ENCODE measurements at places on chromosomes 1 and 21.
A peak's percentile ranks its signal among the peaks of the same experiment; 100 is the strongest.

DNA sequence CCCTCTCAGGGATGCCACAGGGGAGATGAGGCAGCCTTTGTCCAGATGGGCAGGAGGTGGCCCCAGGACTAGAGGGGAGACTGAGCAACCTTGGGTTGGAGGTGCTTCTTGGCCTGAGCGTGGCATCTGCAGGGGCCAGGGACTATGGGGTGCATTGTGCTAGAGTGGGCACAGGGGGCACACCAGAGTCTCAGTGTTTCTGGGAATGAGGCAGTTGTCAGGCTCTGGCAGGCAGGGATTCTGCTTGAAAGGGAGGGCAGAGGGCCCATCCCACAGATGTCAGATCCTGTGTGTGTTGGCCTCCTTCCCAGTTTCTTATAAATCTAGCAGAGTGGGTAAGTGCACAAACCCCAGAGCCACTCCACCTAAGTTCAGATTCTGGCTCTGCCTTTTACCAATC lies 13.7 kb downstream of the LGR6 start:
- DNase-seq: no peak

DNA sequence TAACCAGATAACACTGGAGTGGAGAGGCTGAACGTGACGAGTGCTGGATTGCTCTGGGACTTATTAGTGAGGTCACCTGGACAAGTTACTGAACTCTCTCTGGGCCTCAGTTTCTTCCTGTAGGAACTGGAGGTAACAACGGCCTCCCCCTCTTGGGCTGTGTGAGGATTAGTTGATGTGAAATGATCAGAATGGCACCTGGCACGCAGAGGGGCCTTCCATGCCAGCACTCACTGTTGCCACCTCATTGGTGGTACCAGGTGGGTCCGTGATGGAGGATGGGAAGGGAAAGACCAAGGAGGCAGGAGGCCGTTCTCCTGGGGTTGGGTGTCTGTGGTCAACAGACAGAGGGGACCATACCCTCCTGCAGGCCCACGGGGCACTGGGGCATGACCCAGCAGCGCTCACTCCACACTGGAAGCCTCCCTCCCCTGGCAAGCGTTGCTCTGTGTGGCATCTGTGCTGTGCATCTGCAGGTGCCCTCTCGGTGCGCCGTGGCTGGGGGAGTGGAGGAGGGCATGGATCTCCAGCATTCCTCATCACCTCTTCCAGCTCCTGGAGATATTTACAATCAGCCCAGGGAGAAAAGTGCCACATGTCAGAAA lies 349.5 kb upstream of the VAMP3 start:
- no peak for DNase-seq

DNA sequence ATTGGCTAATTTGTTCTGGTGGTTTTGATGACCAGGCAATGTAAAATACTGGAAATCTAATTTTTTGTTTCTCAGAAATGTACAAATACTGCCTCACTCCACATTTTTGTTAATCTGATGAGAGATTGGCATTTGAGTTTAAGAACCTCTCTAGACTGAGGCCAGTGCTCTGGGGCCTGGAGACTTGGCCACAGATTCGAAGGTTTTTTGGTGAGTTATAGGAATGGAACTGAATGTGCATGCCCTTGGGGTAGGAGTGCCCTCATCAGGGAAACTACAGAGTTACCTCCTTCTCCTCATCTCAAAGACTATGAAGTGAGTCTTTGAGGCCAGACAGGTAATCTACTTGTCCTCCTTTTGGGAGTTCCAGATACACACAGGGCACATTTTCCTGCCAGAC lies 347.9 kb downstream of the LTN1 start:
- no peak for DNase-seq

DNA sequence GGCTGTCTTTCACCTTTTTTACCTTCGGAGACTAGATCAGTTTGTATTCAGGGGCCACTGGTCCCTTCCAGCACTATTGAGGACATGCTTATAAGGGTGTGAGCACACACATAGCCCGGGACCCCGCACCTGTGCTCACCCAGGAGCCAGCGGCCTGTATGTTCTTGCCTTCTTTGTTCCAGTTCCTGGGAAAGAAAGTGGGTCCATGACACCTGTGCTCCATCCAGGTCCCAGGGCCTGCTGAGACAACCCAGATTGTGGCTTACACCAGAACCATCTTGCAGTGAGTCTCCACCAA lies 207.8 kb downstream of the TOMM20 start:
- no peak for DNase-seq

- no peak for DNase-seq
These were observed 42.9 kb downstream of the ABCG1 start for GRCh38 chr21:42261829-42262200.

DNA sequence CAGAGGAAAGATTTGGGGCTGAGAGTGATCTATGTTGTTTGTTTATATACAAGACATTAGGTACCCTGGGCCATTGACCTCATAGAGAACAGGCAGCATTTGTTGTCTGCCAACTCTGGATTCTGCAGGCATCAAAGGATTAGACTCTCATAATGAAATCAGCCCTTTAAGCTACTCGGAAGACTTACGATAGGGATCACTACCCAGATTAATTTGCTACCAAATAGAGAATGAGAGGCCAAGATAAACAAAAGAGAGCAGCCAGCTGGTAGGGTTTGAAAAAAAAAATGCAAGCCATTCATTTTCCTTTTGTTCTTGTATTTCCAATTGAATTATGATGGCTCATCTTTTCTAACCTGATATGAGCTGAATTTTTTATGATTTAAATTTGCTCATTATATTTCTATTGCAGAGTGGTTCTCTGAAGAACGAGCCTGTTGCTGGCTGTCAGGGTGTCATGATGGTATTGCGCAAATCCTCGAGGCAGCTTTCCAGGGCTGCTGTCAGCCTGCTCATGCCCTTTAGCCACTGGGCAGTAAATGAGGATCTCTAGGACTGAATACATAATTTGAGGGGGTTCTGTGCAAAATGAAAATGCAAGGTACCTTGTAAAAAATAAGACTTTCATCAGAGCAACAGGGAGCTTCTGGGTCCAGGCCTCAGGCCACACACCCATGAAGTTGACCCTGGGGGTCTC lies 116.4 kb upstream of the KCNJ15 start:
- DNase-seq: peak; percentile 18

DNA sequence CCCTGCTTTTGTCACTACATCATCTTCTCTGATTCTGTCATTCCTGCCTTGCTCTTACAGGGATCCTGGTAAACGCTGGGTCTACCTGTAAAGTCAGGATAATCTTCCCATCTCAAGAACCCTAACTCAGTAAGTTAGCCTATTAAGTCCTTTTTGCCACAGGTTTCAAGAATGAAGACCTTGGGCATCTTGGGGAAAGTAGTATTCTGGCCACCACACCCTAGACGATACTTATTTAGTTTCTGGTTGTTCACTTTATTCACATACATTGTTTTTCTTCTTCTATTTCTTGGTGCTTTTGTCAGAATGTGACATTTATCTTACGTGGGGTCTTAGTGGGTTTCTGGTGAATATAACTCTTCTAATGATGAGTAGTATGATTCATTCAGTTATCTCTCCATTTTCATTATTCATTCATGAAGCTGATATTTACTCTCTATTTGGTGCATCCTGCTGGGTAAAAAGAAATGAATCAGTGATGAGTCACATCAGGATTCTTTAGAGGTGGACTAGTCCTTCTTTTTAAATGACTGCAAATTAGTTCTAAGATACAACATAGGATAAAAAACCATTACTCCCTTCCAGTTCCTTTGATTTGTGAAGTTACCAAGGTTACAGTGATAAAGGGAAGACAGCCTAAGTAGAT lies 514.4 kb upstream of the B3GALT2 start:
- DNase-seq: no peak

GRCh38 chr1:157137408-157138219 lies 581 bp downstream of the ETV3 start:
- no peak for DNase-seq

GRCh38 chr1:217333939-217334338 lies 297.0 kb downstream of the GPATCH2 start:
- DNase-seq: no peak

GRCh38 chr1:246000638-246001015 lies 506.5 kb downstream of the SMYD3 start:
- no peak for DNase-seq

GRCh38 chr1:59532102-59532501 lies 235.2 kb downstream of the FGGY start:
- DNase-seq: no peak

- DNase-seq: no peak
These were observed 8.8 kb downstream of the PRXL2B start for GRCh38 chr1:2595261-2595811.

- DNase-seq: peak; percentile 79
These were observed at the start of gene CACHD1 for GRCh38 chr1:64469977-64470664. CACHD1 (plus strand) TSS chr1:64470129; CDS start chr1:64470745, 616 bp downstream.

DNA sequence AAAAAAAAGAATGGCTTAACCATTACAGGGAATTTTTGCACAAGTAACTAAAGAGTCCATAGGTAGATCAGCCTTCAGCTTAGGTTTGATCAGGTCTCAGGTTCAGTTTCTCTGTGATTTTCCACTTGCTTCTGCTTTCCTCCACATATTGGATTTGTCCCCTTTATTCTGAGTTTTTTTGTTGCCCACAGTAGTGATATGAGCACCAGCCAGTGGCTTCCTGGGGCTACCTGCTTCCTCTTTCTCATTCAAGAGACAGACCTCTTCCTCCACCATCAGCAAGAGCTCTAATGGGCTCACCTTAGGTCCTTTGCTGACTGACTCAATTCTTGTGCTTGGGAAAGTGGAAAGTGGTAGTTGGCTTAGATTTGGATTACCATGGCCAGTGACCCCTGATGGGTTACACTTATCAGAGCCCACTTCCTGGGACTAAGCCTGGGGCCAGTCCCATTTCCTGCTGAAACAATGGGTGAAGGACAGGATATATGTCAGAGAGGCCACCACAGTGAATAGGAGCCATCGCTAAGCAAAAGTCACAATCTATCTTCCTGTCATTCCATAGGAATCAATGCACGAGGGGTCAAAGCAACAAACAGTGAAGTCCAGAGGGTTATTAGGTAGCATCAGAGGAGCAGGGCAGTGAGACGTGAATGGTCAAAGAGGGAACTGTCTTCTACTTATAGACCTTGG lies 12.8 kb upstream of the PLA2G2E start:
- DNase-seq: no peak

- DNase-seq: no peak
These were observed 72.4 kb downstream of the CASZ1 start for GRCh38 chr1:10724052-10724494.

DNA sequence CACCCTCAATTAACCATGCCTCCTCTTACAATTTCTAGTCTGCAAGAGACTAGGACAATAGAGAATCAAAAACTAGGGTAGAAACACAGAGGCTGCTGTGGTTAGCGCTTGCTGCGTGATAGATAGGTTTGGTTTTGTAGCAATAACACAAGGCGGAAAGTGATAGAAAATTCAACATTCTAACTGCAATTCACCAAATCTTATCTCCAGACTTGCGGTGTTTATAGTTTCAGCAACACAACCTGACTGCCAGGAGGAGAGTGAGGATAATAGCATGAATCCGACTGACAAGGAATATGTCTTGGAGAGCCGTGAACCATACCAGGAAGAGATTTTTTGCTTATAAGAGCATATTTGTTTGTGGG lies 30.7 kb upstream of the IFNAR2 start:
- DNase-seq: no peak

DNA sequence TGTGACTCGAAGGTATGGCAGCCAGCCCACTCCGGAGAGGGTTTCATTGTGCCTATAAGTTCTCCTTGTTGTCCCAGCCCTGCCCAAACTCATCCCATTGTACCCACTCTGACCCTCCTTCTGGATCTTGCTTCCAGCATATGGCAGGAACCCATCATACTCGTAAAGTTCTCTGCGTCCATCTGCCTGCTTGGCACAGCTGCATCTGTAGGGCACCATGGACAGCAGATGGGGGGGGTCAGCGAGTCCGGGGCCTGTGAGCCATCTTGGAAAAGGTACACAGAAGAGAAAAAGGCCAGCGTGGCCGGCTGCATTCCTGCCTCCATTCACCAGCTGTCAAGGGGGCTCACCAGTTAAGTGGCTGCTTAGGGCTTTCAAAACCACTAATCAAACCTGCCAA lies 94.9 kb upstream of the IGSF21 start:
- DNase-seq: no peak

GRCh38 chr1:194233069-194233468 lies 1046.7 kb upstream of the B3GALT2 start:
- DNase-seq: no peak

- DNase-seq: no peak
These were observed 190.5 kb downstream of the TOMM20 start for GRCh38 chr1:234938135-234938534.

GRCh38 chr1:17822741-17823426 lies 67.8 kb downstream of the ACTL8 start:
- DNase-seq: no peak

- no peak for DNase-seq
These were observed 42.3 kb downstream of the LACTBL1 start for GRCh38 chr1:22930240-22930912.

DNA sequence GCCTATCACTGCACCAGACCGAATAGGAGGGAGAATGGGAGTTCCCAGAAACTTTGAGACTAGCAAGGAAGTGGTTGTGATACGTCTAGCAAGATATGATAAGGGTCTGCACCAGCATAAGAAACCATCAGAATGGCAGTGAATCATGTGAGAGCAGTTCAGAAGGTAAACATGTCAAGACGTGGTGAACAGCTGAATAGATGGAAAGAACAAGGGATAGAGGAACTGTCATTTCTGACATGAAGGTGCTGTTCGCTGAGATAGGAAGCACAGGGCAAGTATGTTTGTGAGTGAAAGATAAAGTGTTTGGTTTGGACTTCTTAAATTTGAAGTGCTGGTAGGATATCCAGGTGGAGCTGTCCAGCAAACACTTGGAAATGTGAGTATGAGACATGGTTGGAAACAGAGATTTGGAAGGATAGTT lies 1.1 kb upstream of the AGO1 start:
- DNase-seq: no peak

DNA sequence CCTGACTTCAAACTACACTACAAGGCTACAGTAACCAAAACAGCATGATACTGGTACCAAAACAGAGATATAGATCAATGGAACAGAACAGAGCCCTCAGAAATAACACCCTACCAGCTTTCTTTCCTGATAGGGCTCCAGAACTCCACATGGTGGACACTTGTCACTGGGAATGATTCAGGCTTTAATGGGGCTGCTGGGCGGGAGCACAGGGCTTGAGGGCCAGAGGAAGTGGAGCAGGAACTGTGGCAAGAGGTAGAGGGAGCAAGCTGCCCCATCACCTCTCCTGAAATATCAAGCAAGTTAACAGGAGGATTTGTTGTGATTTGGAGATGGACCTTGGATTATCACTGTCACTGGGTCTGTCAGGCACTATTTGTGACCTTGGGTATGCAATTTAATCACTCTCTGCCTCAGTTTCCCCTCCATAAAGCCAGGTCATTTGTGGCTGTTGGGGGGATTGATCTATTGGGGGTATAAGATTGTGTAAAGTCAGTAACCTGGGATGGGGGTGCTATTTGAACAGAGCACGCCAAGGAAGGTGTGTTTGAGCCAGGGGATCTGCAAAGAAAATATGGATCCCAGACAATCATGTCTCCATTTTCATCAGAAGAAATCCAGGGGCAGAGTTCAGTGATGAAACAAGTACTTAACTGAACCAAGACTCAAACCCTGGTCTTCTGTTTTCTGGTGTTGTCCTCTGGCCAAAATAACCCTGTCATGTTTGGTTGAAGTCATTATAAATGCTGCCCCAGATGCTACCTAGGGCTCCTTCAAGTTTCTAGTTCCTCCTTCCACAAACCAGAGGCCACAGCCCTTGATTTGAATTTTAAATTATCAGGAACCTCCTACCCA lies 25.2 kb downstream of the ETS2 start:
- no peak for DNase-seq

All from lower leg skin (tissue), 4 donors.